ENCODE measurements at places on chromosomes 5 and 9. TPM values are rescaled to one million over a fixed set of nuclear protein-coding genes. Genes with fewer than 3 reads are reported as not detected.
A peak's percentile ranks its signal among the peaks of the same experiment; 100 is the strongest.

DHX29 gene
- polyA plus RNA-seq, result 14.3 TPM

- peak; percentile 2 for DNase-seq
These were observed 5.8 kb downstream of the C5orf22 start for GRCh38 chr5:31537851-31538250.

STK32A gene
- 0.12 TPM for polyA plus RNA-seq

BAAT gene
- polyA plus RNA-seq, result not detected

DNA sequence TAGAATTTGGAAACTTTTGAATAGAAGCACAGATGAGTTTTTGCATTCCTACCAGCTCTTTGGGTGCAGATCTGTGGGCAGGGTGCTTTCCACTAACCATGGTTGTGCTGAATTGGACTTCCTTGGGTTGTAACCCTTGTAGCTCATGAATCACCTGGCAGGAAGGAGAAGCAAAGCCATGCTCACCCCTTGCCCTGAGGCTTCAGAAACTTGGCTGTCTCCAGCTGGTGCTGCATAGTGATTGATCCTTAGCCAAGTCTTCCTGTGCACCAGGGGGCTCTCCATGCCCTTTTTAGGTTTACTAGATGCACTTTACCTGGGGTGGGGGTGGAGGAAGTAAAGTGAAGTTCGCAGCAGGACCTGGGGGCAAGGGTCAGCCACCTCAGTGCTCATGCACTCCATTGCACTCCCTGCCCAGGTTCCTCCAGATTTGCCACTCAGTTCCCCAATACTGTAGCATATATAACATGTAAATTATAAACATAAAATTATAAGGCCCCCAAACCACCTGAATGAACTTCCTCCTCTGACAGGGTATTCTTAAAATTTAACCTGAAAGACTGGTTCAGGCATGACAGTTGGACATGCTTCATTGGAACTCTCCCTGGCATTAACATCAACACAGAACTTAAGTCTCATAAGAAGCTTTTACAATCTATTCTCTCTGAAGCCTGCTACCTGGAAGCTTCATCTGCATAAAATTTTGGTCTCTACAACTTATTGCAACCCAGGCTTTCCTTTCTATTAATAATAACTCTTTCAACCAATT lies 25.8 kb upstream of the IFNA14 start:
- no peak for DNase-seq

SPTLC1 gene
- 117 TPM for polyA plus RNA-seq

Measured in AG04450 (cell line).